Stimulated activated CD8-positive, alpha-beta memory T cell treated with anti-CD3 and anti-CD28 coated beads, Interleukin-4, amount 100 ng/mL, for 4 hours (primary cell): ENCODE measurements at places on chromosomes 1 and 21.

DNA sequence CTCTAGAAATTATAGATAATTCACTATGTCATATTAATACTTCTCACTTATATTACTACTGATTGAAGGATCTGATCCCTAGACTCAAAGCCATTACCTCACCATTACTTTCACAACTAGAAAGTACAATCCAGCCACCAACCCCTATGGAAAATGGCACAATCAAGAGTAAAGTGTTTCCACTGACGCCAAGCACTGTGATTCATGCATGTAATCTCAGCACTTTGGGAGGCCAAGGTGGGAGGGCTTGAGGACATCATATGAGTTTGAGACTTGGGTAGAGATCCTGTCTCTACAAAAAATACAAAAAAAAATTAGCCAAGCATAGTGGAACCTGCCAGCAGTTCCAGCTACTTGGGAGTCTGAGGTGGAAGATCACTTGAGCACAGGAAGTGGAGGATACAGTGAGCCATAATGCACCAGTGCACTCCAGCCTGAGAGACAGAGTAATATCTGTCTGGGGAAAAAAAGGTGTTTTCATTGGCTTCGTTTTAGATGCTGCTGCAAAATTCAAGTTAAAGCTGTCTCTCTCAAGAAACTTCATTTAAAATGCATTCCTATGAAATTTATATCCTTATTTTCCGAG is 126.5 kb downstream of the AKT3 start:
- DNase-seq, result no peak

GRCh38 chr21:37244501-37245095 is 22.5 kb downstream of the VPS26C start:
- no peak for DNase-seq

- no peak for DNase-seq
These were observed 56.4 kb downstream of the DIP2A start for GRCh38 chr21:46515109-46515508.

DNA sequence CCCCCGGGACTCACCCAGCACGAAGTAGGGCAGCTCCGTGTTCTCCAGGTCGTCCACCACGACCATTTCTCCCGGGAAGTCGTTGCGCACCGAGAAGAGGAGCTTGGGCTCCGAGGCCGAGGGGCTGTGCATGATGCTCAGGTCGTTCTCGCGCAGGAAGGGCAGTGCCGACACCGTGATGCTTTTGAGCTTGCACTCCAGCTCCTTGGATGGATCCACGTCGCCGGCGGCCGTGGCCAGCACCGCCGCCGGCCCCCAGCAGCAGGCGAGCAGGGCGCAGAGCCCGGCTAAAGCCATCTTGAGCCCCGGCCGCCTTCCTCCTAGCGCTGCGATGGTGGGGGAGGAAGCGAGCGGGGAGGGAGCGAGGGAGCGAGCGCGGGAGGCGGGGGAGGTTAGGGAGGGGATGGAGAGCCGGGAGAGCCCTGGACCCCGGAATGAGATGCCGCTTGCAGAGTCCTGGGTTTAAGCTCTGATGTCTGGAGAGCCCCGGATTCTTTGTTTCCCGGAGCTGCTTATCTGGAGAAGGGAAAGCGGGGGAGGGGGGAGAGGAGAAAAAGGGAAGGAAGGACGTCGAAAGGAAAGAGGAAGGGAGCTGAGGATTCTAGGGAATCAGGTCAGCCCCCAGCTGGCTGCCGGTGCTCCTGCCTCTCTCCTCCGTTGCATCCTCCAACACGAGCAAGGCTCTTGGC is at the start of gene ASTN1:
TSS of gene ASTN1 (minus strand) at position 333 of the 689 bp plus-strand sequence. CDS start at position 297, 36 bp downstream.
- DNase-seq, result no peak

DNA sequence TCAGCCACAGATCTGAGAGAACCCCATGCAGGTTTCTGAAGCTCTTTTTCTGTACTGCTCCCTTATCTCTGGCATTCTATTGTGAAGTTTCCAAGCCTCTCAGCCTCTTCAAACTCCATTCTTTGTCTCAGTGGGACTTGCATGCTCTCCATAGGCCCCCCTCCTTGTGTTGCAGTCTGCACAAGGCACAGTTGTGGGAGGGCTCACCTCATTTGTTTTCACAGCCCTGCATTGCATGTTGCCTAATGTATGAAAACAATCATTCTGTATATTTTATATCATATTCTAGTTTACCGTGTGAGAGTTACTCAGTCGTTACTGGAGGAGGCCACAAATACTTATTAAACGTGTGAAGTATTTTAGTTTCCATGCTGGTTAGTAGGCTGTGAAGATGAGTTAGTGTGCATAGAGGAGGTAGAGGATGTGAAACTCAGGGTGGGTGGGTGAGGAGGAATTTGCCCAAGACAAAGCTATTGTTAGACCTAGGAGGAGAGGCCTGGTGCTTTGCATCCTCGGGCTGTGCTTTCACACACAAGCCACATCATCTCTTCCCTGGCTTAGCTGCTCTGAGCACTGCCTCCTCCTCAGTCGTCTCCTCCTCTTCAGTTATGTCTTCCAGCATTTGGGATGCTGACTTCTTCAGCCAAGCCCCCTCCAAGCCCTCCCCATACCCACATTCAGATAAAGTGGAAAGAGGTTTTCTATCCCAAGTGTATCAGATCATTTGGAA is 7.8 kb upstream of the CHI3L2 start:
- DNase-seq, result no peak

DNA sequence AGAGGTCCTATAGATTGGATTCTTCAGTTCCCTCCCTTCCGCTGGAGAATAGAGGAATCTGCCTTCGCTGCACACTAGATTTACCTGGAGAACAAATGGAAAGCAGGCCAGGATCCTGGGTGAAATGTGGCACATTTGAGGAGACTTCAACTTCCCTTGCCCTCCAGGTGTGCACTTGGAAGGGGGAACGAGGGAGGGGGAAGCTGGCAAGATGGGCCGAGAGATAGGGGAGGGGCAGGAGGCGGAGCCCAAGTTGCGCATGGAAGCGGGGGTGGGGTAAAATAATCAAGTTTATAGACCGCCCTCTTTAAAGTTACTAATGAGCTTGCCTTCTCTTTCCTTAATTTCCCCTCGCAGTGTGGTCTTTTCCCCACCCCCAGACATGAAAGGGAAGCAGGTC is 155.7 kb upstream of the CAMK1G start:
- DNase-seq, result no peak

DNA sequence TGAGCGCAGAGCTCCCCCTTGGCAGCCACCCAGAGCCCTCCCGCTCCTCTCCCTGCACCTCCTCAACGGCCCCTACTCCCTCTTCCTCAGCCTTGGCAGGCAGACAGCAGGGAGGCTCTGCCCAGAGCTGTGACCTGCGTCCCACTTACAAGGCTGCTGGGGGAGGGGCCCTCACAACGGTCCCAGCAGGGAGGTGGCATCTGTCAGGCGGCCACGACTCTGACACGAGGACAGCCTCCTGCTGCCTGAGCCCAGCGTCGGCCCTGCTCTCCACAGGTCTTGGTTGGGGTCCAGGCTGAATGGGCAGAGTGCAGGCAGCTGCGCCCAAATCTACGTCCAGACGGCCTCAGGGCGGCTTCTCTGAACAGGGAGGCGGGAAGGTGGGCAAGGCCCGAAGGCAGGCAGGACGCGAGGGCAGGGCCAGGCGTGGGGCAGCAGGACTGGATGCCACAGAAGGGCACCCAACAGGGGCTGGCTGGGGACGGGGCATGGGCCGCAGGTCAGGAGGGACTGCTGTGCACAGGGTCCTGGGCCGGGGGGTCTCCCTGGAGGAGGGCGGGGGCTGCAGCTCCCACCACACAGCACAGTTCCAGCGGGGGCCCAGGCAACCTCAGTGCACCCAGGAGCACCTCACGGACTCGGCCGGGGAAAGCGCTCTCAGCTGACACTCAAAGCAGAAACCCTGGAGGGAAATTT is 7.5 kb downstream of the SLC19A1 start:
- DNase-seq, result no peak

DNA sequence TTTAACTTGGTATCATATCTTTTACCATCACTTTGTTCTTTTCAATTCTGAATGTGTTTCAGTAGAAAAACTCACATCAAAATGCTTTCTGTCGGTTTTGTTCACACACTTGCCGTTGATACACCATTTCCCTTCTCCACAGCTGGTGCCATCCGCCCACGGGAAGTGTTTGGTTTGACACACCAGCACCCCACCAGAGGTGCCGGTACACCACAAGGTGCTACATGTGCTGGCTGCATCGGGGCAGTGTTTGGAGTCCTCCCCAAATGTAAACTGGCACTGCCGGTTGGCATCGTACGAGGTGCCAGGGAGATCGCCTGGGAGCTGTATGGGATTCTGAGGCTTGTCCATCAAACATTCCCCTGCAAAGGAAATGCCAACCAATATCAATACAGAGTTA is 5.0 kb downstream of the ADAMTS1 start:
- DNase-seq, result no peak

DNA sequence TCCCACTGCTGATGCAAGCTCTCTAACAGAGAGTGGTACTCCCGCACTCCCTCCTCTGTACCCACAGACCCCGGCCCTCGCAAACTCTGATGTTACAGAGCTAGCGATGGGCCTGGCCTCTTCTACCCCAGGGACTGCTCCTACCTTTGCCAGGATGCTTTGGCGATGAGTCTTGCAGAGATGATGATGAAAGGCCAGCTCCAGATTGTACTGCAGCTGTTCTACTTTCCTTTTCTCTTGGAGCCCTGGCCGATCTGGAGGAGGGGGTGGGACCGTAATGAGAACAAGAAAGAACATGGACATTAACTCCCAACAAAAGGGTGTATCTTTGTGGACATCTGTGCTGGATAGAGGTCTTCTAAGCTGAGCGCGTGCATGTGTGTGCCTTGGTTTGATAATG is 6.0 kb upstream of the LINGO4 start:
- no peak for DNase-seq

- DNase-seq, result no peak
These were observed 60.7 kb downstream of the GORAB start for GRCh38 chr1:170592591-170593111.

DNA sequence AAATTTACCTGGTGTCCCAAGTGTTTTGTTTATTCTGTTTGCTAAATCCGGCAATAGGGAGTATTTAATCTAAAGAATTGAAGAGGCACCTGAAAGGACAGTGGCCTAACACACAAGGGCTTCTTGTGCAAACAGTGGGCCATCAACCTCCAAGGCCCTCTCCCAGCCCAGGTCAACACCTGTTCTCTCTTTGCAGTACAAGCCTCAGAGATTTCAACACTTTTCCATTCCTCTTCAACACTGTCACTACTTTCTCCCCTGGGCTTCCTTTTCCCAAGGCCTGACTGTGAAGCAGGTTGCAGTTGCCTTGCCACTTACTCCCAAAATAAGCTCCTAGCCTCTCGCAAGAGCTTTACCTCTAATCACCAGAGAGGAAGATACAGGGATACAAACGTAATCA is 3.2 kb upstream of the SNAPIN start:
- DNase-seq, result no peak

- no peak for DNase-seq
These were observed 4.7 kb downstream of the SLC35F3 start for GRCh38 chr1:233909195-233909594.

GRCh38 chr1:7938070-7938469 is 2.6 kb downstream of the TNFRSF9 start:
- no peak for DNase-seq

- no peak for DNase-seq
These were observed 20.7 kb downstream of the IL10RB start for GRCh38 chr21:33286600-33287456.

DNA sequence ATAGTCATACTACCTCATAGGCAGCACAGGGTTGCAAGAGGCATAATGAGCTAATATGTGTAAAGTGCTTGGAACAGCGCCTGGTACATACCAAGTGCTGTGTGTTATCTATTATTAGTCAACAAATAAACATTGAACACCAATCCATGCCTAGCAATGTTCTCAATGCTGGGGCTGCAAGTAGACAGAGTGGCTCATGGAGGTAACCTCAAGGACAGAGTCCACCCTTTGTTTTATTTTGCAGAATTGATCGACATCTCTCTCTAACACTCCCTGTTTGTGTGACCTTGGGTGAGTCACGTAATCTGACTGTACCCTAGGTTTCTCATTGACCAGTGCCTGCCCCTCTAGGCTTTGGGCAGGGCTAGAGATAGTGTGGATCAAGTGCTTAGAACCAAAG is 164.0 kb upstream of the KLHDC7A start:
- DNase-seq, result no peak

DNA sequence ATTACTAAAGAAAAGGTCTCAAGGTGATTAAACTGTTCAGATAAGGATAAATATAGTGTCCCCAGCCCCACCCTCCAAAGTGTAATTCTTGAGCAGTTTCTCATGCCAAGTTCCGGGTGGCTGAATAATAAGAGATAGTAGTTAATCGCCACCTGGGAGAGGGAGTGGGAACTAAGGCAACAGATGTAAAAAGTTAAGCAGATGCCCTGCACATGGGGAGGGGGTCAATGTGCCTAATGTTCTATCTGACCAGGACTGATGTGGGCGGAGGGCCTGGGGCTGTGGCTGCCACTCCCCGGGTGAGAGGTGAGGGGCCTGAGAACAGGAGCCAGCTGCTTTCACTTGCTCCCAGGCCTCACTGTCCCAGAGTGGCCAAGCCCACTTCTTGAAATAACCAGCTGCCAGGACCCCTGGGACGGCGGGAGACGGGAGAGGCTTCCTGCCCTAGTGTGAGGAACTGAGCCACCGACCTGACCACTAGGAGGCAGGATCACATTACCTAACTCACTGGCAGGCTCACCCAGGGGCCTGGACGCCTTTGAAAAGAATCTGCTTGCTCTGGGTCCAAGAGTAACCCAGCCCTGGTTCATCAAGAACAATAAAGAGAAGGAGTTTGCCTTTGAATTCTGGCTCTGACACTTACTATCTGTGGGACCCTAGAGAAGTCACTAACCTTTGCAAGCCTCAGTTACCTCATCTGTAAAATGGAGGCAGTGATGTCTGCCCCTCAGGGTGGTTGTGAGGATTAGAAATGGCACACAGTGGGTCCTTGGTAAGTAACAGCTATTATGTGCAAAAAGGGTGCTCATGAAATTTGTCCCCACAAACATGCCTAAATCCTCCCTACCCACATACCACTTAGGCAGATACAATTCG is 179.2 kb downstream of the ATG4C start:
- DNase-seq, result no peak

DNA sequence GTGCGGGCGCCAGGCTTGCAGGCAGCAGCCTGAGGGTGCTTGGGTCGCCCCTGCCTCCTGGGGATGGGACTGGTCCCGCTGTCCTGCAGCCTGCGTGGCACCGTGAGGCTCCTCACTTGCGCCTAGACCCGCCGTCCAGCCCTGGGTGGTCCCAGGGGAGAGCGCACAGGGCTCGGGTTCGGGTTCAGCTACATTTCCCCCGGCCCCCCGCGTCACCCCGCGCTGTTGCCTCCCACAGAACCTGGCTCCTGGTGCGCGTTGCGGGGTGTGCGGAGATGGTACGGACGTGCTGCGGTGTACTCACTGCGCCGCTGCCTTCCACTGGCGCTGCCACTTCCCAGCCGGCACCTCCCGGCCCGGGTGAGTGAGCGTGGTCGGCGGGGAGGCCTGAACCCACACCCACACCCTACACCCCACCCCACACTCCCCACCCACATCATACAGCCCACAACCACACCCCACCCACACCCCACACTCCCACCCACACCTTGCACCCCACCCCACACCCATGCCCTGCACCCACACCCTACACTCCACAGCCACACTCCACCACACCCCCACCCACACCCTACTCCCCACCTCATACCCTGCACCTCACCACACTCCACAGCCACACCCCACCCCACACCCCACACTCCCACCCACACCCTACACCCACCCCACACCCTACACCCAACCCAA is 6.2 kb upstream of the PFKL start:
- no peak for DNase-seq

- DNase-seq, result no peak
These were observed 392 bp upstream of the DMRTA2 start for GRCh38 chr1:50423670-50424000.

GRCh38 chr1:119010201-119010600 is 22.1 kb upstream of the TBX15 start:
- no peak for DNase-seq
